Activated CD4-positive, alpha-beta T cell treated with anti-CD3 and anti-CD28 coated beads for 36 hours (primary cell): ENCODE measurements at places on chromosomes 1 and 21. TPM values are rescaled to one million over a fixed set of nuclear protein-coding genes. Genes with fewer than 3 reads are reported as not detected.

Gene KIF2C
- total RNA-seq, result 119 TPM

- no peaks in the 10 kb centered on the region for H3K36me3 ChIP-seq
- no peak overlapping the region for H3K4me3 ChIP-seq
- H3K4me1 ChIP-seq, result peaks cover 6% of the 10 kb centered on the region
- peaks cover 7% of the 10 kb centered on the region for H3K27me3 ChIP-seq
- DNase-seq, result no peak
These were observed 159.8 kb downstream of the PBX1 start for GRCh38 chr1:164718821-164719220.

- H3K36me3 ChIP-seq, result no peaks in the 10 kb centered on the region
- no peak overlapping the region for H3K4me3 ChIP-seq
- H3K27me3 ChIP-seq, result peaks cover 13% of the 10 kb centered on the region
- no peak for DNase-seq
- H3K27ac ChIP-seq, result no peak overlapping the region
These were observed 273.8 kb downstream of the PTBP2 start for GRCh38 chr1:96995351-96995750.

DNA sequence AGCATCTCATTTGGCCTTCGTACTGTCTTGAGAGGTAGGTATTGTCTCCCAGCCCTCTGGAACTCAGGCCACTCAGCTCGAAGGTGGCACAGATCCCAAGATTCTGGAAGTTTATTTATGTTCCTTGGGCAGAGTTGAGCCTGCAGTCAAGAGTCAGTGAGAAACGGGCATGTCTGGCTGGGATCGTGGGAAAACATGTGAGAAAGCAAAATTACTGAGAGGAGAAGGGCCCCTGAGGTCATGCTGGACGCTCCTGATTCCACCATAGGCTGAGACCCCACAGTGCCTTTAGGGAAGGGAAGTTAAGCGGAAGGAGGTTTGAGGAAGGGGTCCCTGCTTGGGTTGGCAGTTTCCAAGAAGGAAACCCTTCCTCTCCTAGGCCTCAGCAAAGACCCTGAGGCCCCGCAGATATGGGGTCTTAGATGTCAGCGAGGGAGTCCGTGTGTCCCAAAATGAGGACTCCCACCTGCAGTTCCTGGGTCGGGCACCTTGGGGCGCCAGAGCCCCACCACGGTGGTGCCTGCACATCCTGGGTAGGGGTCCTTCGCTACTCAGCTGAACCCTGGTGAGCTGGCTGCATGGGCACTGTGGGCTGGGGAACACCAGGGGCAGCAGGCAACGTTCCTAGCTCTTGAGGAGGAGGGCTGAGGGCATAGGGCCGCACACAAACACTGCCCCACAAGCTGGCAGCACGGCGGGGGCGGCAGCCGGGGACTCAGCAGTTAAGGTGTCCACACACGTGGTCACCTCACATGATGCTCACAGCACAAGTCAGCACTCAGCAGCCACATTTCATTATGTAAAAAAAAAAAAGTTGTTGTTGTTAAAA lies 12.3 kb upstream of the SEMA4A start:
- peaks cover 6% of the 10 kb centered on the region for H3K4me1 ChIP-seq
- H3K36me3 ChIP-seq, result peaks cover 24% of the 10 kb centered on the region
- DNase-seq, result peak; percentile 67
- no peaks in the 10 kb centered on the region for H3K27me3 ChIP-seq

- no peaks in the 10 kb centered on the region for H3K4me1 ChIP-seq
- H3K27ac ChIP-seq, result no peak overlapping the region
- H3K27me3 ChIP-seq, result no peaks in the 10 kb centered on the region
- no peak for DNase-seq
These were observed 157.8 kb upstream of the DPYD start for GRCh38 chr1:98078596-98078995.

GRCh38 chr1:101198842-101199636 lies 37.8 kb upstream of the S1PR1 start:
- no peaks in the 10 kb centered on the region for H3K27me3 ChIP-seq
- peaks cover 35% of the 10 kb centered on the region for H3K4me1 ChIP-seq
- H3K4me3 ChIP-seq, result no peak overlapping the region
- peak overlapping the region; percentile 85 for H3K27ac ChIP-seq

- H3K27me3 ChIP-seq, result peaks cover 32% of the 10 kb centered on the region
- H3K4me3 ChIP-seq, result no peak overlapping the region
- H3K27ac ChIP-seq, result no peak overlapping the region
- no peak for DNase-seq
These were observed 8.2 kb downstream of the SYT2 start for GRCh38 chr1:202702088-202702487.

DNA sequence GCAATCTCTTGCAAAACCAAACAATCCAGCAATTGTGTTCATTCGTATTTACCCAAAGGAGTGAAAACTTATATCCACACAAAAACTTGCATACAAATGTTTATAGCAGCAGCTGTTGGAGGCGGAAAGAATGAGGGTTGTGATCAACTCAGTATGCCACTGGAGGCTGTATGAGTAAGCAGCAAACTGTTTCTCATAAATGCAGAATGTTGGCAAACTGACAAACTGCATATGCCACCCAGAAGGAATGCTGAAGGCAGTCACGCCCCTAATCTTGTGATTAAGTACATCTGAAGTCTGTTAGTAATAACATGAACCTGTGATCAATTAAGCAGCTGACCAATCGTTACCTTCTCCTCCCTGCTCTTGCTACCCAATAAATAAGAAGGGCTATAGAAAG lies 60.5 kb upstream of the CR2 start:
- no peak overlapping the region for H3K27ac ChIP-seq
- H3K4me1 ChIP-seq, result peaks cover 18% of the 10 kb centered on the region
- H3K27me3 ChIP-seq, result no peaks in the 10 kb centered on the region
- DNase-seq, result peak; percentile 40
- H3K4me3 ChIP-seq, result no peak overlapping the region

GRCh38 chr1:185467122-185467521 lies 150.1 kb upstream of the IVNS1ABP start:
- no peaks in the 10 kb centered on the region for H3K36me3 ChIP-seq
- H3K4me1 ChIP-seq, result no peaks in the 10 kb centered on the region
- H3K27me3 ChIP-seq, result no peaks in the 10 kb centered on the region
- no peak for DNase-seq

DNA sequence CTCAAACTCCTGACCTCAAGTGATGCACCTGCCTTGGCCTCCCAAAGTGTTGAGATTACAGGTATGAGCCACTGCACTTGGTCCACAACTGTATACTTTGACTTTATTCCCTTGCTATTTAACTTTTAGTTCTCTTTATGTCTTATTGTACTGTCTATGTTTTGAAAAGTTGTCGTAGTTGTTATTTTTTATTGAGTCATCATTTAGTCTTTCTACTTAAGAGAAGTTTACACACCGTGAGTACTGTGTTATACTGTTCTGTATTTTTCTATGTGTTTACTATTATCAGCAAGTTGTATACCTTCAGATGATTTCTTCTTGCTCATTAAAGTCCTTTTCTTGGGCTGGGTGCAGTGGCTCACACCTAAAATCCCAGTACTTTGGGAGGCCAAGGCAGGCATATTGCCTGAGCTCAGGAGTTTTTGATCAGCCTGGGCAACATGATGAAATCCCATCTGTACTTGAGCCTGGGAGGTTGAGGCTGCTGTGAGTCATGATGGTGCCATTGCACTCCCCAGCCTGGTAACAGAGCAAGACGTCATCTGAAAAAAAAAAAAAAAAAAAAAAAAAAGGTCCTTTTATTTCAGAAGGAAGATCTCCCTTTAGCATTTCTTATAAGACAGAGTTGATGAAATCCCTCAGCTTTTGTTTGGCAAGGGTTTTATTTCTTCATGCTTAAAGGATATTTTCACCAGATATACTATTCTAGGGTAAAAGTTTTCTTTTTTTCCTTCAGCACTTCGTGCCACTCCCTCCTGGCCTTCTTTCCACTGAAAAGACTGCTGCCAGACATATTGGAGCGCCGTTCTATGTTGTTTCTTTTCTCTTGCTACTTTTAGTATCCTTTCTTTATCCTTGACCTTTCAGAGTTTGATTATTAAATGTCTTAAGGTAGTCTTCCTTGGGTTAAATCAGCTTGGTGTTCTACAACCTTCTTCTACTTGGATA lies 47.6 kb downstream of the TNFSF18 start:
- DNase-seq, result no peak
- no peaks in the 10 kb centered on the region for H3K36me3 ChIP-seq
- no peak overlapping the region for H3K27ac ChIP-seq
- H3K27me3 ChIP-seq, result no peaks in the 10 kb centered on the region
- no peak overlapping the region for H3K4me3 ChIP-seq
- peaks cover 7% of the 10 kb centered on the region for H3K4me1 ChIP-seq
